T-helper 17 cell (primary cell): ENCODE measurements at places on chromosomes 2 and 18. TPM values are rescaled to one million over a fixed set of nuclear protein-coding genes. Genes with fewer than 3 reads are reported as not detected.

DNA sequence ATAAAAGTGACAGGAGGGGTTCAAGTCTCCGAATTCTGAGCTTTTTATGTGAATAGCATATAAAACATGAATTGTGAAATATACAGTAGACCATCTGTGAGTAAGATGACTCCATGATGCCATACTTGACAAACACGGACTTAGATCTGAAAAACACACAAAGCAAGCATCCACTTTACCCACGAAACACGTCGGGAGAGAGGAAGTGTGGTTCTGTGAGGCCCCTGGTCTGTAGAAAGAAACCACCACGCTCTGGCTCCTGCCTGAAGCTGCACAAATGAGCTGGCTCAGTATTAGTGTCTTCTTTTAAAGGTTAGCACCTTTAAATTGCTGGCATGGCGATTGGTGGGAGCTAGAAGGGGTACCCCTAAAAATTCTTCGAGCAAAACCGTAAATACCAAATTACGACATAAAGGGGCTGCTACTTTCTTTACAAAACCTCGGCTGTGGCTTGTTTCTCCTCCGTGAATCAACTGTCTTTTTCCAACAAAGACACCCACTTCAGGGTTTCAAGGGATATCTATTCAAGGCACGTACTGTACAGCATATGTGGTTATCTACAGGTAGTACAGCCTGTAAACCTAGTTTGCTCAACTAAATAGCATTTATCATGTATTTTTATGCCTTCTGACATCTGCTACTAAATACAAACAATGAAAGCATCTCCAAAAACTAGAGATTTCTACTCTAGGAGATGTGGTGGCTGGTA is 70.9 kb downstream of the AFF3 start:
- no peak for DNase-seq

- DNase-seq: no peak
Observed at GRCh38 chr2:42792583-42793333, at the start of gene HAAO. TSS of gene HAAO (minus strand) at chr2:42792583. CDS start at chr2:42792536, 47 bp downstream.

DNA sequence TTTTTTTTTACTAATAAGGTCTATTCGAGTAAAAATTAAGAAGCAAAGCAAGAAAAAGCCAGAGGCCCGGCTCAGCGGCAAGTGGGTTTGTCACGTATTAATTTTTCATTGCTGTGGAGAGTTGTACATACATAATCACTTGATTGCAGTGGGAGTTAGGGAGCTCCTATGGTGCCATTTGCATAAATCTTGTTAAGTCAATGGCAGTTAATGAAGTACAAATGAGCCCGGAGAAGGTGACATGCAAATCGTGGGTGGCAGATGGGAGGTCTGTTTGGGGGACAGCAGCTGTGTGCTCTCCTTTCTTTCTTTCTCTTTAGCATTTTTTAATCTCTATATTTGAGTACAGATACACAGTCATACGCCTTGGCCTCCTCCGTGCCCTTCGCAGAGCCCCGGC is 317.0 kb downstream of the AGAP1 start:
- no peak for DNase-seq

DNA sequence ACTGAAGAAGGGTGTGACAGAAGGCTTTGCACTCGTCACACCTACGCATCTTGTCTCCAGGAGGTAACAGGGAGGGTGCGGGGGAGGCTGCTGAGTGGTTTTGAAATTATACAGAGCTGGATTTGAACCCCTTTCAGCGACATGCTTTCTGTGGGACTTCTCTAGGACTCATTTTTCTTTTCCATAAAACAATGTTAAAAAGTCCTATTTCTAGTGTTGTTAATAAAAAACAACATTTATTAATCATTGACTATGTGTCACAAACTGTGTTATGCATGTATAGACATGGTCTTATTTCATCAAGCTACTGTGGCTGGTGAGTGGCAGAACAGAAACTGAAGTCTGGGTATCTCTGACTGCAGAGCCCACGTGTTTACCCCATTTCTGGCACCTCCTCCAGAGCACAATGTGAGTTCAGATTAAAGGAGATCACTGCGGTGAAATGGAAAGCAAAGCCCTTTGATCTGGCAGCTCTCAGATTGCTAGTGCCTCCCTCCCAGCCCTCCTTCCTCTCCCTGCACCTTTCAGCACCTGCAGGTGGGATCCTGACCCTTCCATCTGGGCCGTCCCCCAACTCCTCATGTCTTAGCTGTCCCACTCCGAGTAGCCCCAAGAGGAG is 315.5 kb upstream of the MYT1L start:
- DNase-seq: no peak

STAT4 gene
- 128 TPM for total RNA-seq

SANBR gene
- 4.3 TPM for total RNA-seq
